ENCODE measurements at places on chromosomes 1 and 21.

- DNase-seq, result no peak
Observed at GRCh38 chr1:79950511-79950910, 944.0 kb upstream of the ADGRL4 start.

DNA sequence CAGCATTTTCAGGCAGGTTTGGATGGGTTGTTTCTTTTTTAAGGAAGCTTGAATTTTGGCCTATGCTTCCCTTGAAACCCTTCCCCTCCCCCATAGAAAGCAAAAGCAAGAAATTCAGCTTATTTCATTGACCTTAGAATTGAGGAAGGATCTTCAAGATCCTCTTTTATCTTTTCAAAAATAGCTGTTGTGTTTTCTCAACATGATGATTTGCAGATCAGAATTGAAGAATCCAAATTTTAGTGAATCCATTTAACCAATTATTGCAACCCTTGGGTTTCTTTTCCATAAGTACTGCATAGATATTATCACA lies 73.7 kb downstream of the LRRC8C start:
- DNase-seq, result no peak

GRCh38 chr1:147168626-147169058 lies 3.6 kb downstream of the PRKAB2 start:
- no peak for DNase-seq

DNA sequence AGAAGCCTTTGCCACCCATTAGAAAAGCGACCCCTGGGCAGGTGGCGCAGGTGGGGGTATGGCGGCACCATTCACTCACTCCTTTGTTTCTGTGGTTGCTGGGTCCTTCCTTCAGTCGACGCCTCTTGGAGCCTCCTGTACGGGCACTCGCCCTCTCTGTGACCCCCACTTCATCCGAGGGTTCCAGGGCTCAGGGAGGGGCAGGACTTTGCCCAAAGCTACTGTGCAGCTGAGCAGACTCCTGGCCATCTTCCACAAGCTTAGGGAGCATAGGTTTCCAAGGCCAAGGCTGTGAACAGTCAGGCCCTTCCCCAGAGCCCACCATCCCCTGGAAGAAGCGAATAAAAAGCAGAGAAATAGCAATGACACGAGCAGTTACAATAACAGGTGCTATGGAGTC lies 190.7 kb upstream of the ARHGEF16 start:
- DNase-seq, result no peak

GRCh38 chr1:115426231-115426771 lies 88.3 kb upstream of the NGF start:
- no peak for DNase-seq

DNA sequence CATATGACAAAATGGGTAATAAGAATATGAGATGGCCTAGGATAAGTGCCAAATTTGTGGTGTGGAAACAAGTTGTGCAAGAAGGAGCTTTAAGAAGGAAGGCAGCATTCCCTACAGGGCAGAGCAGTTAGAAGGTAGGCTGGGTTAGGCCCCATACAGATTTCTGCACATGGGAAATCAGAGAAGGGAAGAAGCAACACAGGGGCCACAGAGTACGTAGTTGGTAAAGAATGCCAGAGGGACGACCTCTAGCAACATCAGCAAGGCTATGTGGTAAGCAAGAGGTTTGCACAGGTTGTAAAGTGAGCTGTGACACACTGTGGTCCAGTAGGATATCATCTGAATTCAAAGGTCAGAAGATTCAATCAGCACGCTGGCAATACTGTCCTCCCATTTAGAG lies 765.6 kb upstream of the B3GALT2 start:
- DNase-seq, result no peak

DNA sequence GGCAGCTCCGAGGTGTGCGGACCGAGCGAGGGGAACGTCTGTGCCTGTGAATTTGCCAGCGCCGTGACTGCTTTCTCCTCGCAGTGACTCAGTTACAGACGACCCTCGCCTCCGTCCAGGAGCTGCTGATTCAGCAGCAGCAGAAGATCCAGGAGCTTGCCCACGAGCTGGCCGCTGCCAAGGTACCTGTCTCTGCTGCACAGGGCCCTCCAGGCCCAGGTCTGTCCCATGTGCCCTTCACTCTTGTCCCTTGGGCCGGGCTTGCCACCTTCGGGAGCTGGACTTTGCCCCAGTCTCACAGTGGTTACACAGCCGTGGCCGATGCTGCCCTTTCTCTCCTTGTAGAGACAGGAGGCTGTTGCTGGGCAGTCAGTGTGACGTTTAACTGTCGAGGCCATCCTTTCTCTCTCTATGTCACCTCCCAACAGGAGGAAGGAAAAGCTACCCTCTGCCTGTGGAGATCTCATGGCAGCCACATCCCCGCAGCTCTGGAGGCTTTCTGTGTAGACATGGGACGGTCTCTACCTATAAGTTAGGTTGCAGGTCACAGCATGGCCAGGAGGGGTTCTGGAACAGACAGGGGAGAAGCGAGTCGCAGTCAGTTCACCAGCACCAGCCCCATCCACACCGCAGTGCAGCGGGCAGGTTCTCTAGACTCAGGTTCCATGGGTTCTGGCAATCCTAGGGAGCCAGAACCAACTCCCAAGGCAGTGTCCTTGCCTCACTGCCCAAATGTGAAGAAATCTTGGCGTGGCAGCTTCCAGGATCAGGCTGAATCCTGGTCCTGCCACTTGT lies 149.7 kb downstream of the PEX14 start:
- DNase-seq, result no peak

GRCh38 chr21:44259082-44259705 lies 2.5 kb downstream of the DNMT3L start:
- DNase-seq, result no peak

- no peak for DNase-seq
Observed at GRCh38 chr1:176752505-176752904, 289.5 kb downstream of the PAPPA2 start.

- peak; percentile 14 for DNase-seq
Observed at GRCh38 chr1:31663622-31664452, 19.2 kb upstream of the PEF1 start.

DNA sequence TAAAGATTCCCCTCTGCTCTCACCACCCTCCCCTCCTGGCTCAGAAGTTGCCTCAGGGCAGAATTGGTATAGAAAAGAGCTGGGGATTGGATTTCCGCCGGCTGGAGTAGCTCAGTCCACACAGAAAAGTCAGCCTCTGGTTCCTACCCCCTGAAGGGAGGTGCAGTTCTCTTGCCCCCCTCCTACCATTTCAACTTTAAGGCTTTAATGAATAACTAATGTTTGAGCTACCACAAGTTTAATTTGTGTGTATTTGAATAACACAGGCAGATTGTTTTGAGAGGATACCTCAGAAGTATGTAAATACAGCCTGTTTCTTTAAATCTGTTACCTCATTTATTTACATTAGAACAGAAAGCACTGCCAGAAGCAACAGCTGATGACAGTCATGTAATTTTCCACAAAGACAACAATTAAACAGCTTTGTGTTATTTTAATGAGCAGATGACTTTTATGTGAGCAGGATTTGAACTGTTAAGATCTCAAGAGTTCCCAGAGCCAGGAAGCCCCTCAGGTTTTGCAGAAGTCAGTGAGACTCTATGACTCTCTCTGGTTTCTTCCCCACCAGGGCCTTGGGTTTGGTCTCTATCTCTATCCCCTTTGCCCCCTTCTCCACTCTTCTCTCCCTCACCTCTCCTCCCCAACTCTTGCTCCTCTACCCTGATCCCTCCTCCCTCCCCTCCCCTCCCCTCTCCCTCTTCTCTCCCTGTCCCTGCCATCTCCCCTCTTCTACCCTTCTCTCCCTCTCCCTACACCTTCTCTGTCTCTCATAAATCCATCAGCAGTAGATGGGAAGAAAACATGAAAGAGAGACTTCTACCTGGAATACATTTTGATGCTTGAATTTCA lies 26.3 kb downstream of the DUSP10 start:
- no peak for DNase-seq

GRCh38 chr1:219000631-219001030 lies 173.0 kb upstream of the LYPLAL1 start:
- DNase-seq, result no peak

GRCh38 chr1:178408871-178409270 lies 87.9 kb downstream of the CLEC20A start:
- DNase-seq, result no peak

- no peak for DNase-seq
Observed at GRCh38 chr1:153750026-153750995, 22.5 kb downstream of the INTS3 start.

DNA sequence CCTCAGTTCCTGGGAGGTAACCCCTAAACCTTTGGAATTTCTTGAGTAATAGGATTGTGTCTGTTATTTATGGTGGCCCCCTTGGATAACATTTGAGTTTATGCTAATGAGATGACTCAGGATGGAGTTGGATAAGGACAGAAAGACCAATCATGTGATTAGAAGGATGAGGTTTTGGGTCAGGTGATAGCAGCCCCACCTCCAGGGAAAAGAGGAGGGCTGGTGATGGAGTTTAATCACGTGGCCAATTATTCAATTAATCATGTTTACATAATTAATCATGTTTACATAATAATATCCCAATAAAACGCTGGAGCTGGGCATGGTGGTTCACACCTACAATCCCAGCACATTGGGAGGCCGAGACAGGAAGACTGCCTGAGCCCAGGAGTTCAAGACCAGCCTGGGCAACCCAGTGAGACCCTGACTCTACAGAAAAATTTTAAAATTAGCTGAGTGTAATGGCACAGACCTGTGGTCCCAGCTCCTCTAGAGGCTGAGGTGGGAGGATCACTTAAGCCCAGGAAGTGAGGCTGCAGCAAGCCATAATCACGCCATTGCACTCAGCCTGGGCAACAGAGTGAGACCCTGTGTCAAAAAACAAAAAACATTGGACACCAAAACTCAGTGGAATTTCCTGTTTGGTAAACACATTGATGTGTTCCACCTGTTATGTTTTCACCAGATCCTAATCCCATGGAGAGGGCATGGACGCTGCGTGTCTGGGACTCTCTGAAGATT lies 73.3 kb downstream of the NUP210L start:
- no peak for DNase-seq

DNA sequence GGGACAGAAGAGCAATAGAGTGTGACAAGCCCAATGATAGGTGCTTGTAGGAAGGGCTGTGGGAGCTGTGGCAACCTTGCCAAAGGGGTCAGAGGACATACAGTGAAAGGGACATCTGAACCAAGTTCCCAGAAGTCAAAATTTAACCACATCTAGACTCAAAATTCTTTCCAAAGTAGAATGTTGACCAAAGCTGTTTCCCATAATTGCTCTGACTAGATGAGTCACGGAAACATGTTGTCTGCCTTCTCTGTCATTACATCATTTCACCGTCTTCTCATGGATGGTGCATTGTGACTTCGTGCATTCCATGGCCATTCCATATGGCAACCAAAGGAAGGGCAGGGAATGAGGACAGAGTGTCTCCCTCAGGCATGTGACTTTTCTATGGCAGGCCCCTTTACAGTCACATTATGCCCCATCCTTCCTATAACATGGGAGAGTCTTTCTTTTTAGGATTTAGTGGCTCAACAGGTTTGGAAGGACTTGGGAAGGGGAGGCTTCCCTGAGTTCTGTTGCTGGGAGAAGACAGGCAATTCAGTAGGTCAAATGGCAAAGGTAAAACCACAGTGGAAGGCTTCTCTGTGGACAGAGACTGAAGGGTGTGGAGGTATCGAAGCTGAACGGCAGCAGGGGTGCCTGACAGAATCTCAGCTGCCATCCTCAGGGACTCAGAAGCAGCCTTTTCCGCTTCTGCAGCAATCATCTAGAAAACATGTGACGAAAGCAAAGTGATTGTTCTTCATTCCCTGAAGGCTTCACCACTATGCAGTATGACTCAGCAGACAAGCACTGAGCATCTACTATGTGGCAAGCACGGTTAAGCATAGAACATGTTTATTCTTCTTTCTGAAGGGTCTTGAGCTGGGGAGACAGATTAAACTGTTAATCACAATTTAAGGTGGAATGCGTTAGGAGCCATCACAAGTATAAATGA lies 24.7 kb downstream of the NPHS2 start:
- no peak for DNase-seq

DNA sequence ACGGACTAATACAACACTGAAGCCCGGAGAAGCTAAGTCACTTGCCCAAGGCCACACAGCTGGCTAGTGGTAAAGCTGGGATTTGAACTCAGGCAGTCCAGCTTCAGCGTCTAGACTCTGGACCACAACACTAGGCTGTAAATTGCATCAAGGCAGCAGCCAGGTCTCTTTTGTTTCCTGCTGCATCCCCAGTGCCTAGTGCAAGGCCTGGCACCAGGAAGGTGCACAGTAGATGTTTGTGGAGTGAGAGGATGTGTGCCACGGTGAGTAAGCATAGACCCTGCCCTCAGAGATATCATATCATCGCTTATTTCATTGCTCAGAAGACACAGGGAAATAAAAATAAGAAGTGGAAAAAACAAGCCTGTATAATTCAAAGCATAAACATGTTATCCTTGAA lies 40.9 kb downstream of the IGSF21 start:
- DNase-seq, result no peak

GRCh38 chr21:33975548-33976081 lies 60.0 kb upstream of the ATP5PO start:
- DNase-seq, result peak; percentile 12

DNA sequence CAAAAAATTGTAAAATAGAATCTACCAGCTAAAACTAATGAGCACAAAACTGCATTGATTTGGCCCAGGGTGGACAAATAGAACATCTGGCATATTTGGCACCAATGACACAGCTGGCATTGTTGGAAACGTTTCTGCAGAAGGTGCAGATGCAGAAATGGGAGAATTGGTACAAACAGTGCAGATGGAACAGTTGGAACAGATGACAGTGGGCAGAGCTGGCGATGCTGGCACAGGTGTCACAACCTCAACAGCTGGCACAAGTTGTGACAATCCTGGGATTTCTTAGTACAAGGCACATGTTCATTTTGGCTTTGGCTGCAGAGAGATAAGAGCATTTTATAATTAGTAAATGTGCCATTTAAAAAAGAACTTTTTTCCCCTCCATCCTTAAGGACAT lies 91.1 kb upstream of the ZBTB18 start:
- DNase-seq, result no peak

- DNase-seq, result no peak
Observed at GRCh38 chr1:200314085-200314750, 95.6 kb downstream of the ZNF281 start.

DNA sequence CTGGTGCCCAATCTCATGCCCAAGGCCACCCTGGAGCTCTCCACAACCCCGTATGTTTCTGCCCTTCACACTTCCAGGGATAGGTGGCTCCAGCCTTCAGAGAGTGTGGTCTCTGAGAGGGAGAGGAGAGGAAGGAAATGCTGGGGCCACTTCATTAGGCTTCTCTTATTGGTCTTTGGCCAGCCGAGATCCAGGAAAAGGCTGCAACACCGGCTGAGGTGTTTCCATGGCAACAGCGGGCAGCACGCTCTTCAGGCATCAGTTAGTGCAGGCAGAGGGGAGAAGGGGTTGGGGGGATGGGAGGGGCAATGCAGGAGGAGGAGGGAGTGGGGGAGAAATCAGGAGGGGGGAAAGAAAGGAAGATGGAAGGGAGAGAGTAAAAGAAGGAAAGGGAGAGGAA lies 275.1 kb upstream of the GJB5 start:
- DNase-seq, result no peak

- no peak for DNase-seq
Observed at GRCh38 chr1:77025599-77025998, 158.3 kb downstream of the ST6GALNAC5 start.

DNA sequence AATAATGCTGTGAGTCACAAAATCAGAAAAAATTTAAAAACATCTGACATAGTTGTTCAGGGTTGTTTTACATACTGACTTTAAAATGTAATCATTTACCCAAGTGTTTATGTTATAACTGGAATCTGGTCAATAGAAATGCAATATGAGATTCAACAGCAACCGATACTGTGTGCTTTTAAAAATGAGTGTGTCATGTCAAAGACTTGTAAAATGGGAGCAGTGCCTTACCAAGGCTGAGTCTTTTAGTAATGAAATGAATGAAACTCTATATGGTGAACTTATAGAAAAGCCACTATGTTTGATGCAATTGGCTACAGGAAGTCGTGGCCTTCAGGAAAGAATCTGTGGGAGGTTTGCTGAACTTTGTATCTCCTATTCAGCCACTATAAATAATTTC lies 570.2 kb downstream of the DPYD start:
- no peak for DNase-seq
